ENCODE measurements at places on chromosomes 11 and 22.

DNA sequence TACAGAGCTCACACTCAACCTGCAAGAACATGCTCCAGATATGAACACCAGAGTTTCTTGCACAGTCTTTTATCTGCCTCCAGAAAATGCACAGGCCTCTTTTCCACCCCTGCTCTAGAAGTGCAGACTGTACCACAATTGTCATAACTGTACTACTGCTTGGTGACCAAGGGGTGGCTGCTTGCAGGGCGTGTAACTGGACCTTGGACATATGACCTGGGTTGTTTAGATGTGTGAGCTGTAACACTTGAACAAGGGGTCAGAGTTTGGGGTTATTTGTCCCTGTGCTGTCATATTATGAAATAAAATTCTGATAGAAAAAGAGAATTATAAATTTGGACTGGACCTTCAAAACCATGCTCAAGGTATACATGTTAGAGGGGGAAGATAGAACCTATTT, 1185.5 kb downstream of the FAM181B start:
- DNase-seq: no peak

DNA sequence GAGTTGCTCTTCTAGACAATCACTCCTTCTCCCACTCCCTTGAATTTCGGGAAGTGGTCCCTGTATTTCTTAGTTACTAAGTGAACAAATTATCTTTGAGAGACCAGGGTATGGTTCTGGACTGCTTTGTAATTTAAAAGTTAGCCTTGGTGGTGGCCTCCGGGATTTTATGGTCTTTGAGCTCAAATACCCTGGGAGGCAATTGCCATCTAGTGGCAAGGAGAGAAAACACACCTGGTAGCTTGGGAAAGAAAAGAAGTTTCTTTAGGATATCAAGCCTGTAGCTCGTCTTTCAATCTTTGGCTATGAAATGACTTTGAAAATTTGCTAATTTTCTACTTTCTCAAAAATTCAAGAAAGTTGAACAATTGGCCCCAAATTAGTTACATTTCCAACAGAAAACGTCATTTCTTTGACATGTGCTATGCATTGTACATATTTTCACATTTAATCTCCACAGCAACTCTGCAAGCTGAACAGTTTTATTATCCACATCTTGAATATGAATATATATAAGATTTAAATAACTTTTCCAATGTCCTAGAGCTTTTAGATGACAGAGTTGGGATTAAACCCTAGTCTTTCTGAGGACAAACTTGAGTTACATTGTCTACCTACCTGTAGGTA, 39.1 kb downstream of the MMP27 start:
- peak; percentile 44 for DNase-seq

DNA sequence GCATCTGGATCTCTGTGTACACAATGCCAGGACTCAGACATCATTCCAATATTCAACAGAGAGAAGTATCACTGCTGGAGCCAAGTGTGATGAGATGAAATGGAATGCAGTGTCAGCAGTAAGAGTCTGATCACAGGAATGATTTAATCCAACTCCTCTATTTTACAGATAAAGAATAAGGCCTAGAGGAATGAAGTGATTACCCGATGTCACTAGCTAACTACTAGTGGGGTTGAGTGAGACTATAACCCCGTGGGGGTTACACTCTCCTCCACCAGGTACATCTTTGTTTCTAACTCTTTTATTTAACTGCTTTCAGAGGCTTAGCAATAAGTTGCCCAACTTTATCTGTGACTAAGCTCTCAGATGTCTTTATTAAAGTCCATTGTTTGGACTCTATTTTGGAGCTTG, 94.2 kb upstream of the FAT3 start:
- peak; percentile 24 for DNase-seq

- DNase-seq: no peak
These were observed 11.9 kb downstream of the CHID1 start for GRCh38 chr11:898540-899190.

DNA sequence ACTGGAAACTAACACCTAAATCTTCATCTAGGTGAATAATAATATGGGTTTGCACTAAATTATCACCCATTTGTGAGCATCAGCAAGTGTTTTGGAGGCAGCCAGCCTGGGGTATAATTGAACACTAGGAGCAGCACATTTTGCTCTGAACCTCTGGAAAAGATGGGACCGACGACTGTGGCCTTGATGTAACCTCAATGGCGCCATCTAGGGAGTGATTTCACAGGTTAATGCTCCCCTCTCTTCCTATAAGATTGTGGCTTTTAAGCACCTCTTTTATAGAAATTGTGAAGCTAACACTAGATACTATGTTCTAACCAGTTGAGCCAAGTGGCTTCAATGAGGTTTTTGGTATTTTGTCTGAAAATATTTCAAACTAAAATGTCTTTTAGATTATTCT, 203.7 kb downstream of the NELL1 start:
- DNase-seq: no peak

- no peak for DNase-seq
These were observed 419 bp downstream of the ANKRD49 start for GRCh38 chr11:94494126-94494680.

GRCh38 chr11:14255238-14255534, 103.8 kb downstream of the RRAS2 start:
- no peak for DNase-seq

DNA sequence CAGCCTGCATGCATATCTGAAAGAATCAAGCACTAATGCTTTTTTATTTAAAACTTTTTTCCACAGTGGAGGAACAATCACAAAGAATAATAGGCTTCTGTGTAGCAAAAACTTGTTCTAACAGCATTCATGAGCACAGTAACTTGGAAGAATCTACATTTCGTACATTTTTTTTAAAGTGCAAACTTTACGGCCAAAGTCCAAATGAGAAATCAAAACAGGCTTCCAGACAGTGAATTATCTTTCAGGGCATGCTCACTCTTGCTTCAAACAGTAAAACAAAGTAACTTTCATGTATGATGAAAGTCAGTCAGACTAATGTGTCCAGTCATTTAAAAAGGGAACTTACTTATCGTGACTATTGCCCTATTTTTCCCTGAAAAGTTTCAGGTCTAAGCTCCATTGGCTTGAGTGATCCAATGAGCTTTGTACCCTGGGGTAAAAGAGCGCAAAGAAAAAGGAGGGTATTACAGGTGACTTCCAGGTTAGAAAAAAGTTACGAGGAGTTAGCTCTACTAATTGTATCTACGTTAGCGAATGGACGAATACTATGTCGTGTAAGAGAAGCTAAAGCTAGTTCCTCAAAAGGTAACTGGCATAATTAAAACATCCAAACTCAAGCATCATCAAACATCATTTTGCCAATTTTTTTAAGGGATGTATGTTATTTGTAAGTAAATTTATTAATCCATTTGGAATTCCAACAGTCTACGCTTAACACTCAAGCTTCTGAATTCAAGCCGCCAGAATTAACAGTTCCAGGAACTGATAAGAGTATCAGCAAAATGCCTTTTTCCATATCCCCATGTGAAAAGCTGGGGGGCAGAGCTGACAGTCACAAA, 1.7 kb downstream of the PICALM start:
- DNase-seq: no peak

DNA sequence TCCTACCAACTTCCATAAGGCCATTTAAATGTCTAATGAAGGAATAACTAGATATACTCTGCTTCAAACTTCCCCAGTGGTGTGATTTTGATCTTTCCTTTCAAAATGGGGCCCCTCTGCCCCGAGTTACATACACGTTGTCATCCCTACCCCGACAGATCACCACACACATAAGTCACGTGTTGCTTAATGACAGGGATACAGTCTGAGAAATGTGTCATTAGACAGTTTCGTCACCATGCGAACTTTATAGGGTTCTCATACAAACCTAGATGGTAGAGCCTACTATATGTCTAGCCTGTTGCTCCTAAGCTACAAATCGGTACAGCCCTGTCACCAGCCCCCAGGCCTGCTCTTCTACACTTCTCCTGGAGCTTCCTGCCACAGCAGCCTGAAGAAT, 49.8 kb upstream of the SCUBE2 start:
- no peak for DNase-seq

- peak; percentile 51 for DNase-seq
These were observed 512.8 kb downstream of the INSC start for GRCh38 chr11:15627560-15627959.

GRCh38 chr11:84866922-84867321, 760.2 kb downstream of the DLG2 start:
- DNase-seq: no peak

- DNase-seq: peak; percentile 9
These were observed 25.2 kb downstream of the FLRT1 start for GRCh38 chr11:64060861-64061444.

- DNase-seq: no peak
These were observed 816.8 kb upstream of the FAT3 start for GRCh38 chr11:91407842-91408241.

- DNase-seq: no peak
These were observed 4.4 kb downstream of the FREY1 start for GRCh38 chr11:45902452-45903380.

- DNase-seq: no peak
These were observed 6.6 kb downstream of the EEF1G start for GRCh38 chr11:62567018-62567633.

- DNase-seq: no peak
These were observed 75.9 kb downstream of the C22orf31 start for GRCh38 chr22:28985581-28986290.

DNA sequence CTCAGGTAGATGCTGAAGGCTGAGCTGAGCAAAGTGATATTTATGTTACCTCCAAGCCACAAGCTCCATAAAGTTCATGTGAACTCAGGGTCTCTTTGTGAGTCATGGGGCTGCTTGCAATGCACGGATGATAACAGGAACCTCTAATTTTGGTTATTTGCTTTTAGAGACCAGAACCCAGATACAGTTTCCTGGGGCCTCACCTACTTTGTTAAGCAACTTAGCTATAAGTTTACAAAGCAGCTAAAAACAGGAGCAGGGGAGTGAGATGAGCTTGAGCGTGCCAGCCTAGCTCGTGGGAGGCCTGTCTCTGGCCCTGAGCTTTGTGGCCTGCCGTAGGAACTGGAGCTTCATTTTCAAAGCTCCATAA, 29.2 kb downstream of the SREBF2 start:
- DNase-seq: no peak

DNA sequence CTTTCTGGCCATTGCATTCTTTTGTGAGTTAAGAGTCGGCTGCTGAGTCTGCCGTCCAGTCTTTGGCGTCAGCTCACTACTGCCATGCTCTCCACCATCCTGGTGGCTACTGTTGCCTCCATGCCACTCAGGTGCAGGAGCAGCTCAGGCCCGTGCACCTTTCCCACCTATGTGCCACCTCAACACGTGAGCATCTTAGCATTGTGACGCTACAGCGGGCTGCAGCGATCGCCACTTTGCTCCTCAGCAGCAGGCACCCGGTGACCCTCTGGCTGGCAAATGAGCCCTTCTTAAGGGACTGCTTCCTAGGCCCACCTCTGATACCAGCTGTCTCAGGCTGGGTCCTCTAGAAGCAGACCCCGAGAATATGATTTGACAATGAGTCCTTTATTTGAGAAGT, 11.5 kb upstream of the KMT5B start:
- DNase-seq: no peak

DNA sequence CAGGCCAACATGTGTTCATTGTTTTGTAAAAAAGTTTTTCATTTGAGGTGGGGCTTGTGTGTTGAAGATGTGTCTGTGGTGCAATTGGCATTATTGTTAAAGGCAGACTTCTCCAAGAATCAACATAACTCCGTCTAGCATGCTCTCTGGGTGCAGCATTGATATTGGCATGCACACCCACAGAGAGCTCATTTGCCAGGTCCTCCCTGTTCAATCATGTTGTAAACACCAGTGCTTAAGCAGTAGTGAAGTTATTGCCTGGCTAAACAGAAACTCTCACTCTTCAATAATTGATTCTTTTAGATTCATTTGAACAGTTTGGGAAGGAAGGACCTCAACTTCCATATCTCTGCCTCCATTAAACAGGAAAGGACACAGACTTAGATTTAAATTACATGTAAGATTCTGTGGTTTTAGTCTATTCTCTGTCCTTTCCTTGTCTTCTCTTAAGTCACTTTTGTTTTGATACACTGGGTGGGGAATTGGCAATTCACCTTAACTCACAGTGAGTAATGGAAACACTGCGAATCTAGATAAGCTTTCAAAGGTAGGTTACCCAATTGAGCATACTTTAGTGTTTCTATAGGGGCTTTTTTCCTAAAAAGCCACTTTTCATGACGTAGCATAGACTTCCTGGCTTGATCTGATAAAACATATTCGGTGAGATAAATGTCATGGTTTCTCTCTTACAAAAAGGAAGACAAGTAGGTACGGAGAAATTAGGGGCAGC, 30.8 kb upstream of the EXPH5 start:
- no peak for DNase-seq
